ENCODE measurements at places on chromosomes 3 and 15.

DNA sequence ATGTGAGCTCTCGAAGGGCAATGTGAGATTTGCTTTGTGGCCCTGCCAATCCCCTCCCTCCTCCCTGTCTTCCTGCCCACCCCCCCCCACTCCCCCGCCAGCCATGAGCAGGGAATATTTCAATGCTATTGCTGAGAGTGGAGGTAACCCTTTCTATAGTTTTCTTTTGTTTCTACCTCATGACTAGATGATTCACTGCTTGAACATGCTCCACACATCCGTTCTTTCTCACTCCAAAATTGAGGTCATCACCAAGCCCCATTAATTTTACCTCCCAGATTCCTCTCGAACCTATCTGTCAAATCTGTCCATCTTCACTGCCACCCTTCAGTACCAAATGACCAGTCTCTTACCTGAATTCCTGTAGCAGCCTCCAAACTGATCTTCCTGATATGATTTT is 12.2 kb downstream of the ZNF774 start:
- DNase-seq = no peak

DNA sequence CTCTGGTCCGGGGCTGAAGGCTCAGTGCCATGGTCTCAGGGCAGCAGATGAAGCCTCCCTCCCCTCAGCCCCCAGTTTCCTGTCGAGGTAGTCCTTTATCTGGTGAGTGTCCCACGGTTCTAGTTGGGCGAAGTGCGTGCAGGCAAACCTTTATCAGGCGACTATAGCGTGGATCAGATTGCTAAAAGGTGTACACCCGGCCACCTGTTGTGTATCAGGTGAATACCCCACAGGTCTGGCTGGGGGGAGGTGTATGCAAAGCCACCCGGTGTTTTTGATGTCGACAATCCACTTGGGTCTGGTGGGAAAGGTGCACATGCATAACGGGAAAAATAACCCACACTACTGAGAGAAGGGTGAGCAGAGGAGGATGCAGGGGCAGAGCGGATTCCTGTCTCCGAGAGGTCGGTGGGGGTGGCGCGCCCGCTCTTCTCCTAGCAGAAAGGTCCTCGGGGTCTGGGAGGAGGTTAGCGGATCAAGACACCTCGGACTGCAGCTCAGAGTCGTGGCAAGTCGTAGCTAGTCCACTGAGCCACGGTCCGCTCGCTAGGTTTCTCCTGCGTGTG is 507 bp downstream of the SLC12A6 start:
- DNase-seq = no peak

- DNase-seq = no peak
Measured at GRCh38 chr15:39638041-39638440, 57.2 kb downstream of the THBS1 start.

- DNase-seq = no peak
Measured at GRCh38 chr15:31343831-31344230, 17.2 kb downstream of the KLF13 start.
